ENCODE measurements at places on chromosomes 6 and 20.

GRCh38 chr20:12554426-12554825 lies 454.3 kb upstream of the SPTLC3 start:
- DNase-seq = no peak

GRCh38 chr20:16641511-16642023 lies 68.3 kb upstream of the KIF16B start:
- no peak for DNase-seq

DNA sequence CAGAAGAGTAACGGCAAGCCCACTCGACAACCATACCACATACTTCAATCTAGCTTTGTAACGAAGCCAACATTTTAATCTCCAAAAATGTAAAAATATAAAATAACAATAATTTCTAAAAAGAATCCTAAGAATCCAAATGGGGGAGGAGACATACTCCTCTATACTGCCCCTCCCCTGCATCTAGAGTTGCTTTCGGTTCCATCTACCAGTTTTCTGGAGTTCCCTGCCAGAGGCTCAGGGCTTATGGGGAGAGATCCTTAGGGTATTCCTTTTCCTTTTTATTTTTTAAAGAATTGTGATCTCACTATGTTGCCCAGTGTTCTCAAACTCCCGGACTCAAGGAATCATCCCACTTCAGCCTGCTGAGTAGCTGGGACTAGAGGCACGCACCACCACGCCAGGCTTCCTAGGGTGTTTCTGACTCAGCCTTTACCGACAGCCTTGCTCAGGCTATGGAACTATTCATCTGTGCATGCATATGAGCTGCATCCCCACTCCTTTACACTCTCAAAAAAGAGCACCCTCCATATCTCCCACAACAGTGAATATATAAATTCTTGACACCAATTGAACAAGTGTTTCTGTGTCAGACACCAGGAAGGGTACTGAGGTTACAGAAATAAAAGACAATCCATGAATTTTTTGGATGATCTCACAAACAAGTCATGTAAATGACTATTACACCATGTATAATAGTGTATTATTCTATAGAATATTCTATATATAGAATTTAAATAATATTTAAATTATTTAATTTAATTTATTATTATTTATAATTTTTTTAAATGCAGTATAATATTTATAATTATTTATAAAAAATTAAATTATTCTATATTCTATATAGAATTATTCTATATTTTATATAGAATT lies 40.7 kb upstream of the UBR2 start:
- DNase-seq = no peak

- no peak for DNase-seq
Observed at GRCh38 chr20:18533491-18533890, 25.8 kb downstream of the SEC23B start.

GRCh38 chr20:52964131-52964530 lies 8.0 kb upstream of the TSHZ2 start:
- DNase-seq = no peak

- DNase-seq = peak; percentile 48
Observed at GRCh38 chr6:3119040-3119723, 671 bp downstream of the BPHL start.

DNA sequence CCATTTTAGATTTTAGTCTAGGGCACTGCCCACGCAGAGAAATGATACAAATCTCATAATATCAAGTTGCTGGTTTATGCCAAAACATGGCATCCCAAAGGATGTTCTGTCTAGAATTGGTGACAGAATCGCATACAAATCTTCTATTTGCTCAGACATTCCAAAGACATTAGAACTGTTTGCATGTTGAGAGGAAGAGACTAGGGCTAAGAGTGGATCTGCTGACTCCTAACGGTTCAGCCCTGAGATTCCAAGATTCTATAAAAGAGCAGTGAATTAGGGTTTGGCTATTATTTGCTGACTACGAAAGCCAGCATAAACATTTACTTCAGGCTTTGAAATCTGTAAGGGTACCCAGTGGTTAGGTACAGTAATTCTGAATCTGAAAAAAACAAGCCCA lies 3.6 kb downstream of the EPB41L2 start:
- DNase-seq = no peak

Data from A172 (cell line).